ENCODE measurements at places on chromosomes 5 and 9.

DNA sequence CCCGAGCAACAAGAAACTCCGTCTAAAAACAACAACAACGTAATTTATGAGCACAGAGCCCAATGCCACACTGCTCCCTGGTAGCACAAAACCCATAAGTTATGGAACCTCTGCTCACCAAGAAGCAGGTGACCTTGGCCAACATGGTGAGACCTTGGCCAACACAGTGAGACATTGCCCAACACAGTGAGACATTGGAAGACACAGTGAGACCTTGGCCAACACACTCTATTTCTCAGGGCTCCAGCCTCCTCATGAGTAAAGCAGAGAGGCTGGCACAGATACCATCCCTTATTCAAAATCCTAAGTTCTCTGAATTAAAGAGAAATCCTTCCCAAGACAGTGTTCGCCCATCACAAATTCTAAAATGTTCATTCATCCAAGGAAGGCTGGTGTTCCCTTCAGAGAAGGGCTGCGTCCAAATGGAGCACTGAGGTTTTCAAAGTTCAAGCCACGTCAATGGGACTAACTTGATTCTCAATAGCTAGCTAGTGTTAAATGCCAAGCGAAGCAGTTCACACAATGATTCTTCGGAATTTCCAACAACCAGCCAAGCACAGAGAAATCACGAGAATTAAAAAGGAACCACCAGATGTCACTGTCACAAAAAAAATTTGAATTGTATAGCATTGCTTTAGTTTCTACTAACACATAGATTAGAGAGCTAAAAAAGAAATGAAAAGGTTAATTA, 29.5 kb downstream of the TTC39B start:
- DNase-seq, result no peak

DNA sequence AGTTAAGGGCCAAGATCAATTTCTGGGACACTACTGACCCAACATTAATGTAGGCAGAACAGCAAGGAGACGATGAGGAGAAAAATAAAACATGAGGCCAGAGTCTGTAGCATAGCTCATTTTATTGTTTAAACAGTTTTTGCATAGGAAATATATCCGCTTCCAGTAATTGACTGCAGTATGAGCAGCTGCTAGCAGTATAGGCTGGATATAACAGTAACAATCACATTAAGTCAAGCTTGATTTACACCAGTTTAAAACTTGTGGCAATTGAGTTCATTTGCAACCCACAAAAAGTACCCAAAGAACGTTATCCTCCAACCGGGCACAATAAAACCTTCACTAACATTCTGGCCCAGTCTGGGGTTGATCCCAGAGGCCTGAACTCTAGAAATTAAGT, 232.2 kb downstream of the NFIB start:
- DNase-seq, result no peak

DNA sequence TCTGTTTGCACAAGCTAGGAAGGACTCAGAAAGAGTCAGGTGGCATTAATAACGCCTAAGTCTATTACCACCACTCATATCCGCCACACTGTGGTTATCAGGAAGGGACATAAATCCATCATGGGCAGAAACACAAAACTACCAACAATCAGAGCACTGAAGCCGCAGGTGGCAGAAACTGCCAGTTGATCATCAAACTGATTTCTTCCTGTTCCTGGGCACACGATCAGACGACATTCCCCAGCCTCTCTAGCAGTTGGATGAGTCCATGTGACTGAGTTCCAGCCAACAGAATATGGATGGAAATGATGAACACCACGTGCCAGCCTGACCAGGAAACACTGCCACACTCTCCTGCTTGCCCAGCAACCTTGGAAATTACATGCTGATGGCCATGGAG, 181.7 kb downstream of the ELAVL2 start:
- DNase-seq, result no peak

DNA sequence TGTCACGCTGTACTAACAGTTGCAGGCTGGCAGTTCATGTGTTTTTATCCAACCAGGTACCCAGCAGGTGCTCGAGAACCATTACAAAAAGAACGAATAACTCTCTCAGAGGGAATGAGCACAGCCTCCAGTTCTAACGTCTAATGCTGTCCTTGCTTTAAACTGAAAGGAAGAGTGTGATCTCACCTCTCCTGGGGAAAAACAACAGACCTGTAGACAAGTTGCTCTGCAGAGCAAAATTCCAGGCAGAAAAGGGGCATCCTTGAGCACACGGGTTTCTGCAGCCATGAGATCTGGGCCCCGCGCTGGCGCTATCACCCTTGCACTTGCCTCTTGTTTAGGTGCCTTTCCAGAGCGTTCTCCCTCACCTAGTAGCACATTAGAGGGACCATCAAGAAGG, 92.5 kb upstream of the DNAH5 start:
- no peak for DNase-seq

DNA sequence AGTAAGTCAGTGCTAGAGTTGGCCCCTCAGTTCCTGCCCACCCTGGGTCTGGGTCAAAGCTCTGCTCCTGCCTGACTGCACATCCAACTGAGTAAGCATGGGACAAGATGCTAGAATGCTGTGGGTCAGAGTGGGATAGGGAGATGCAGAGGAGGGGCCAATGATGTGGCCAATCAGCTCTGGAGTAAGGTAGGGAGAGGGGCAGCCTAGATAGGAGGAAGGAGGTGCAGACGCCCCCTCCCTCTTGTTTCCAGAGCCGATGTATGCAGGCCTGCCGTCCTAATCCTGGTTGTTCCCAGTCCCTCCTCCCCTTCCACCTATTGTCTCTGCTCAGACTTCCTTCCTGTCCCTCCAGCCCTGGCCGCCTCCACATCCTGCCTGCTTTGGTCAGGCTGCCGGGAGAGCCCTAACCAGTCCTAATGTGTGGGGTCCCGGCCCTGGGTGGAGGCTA, 1.3 kb downstream of the ARAP3 start:
- no peak for DNase-seq

- DNase-seq, result no peak
These were observed 1.6 kb downstream of the FER start for GRCh38 chr5:108749128-108749861.

- DNase-seq, result no peak
These were observed at the start of gene FREM1 for GRCh38 chr9:14909961-14910805. Gene FREM1 (minus strand): TSS chr9:14910428. CDS start chr9:14868977, 41,451 bp downstream.

- DNase-seq, result no peak
These were observed 255.2 kb upstream of the CD180 start for GRCh38 chr5:67451640-67452279.

DNA sequence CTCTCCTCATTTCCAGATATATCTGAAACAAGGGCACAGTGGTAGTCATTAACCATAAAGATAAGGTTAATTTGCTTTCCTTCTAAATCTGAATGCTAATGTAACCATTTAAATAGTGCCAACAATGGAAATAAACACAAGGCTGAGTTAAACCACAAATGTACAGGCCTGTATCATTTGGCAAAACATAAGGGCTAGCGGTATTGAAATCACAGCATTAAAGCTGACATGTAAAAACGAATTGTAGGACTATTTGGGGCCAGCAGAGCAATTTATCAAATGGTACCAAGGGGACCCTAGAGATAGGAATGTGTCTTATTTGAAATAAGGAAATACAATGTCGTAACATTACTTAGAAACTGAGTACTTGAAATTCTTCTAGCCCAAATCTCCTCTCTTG, 247.5 kb upstream of the RPS23 start:
- no peak for DNase-seq

DNA sequence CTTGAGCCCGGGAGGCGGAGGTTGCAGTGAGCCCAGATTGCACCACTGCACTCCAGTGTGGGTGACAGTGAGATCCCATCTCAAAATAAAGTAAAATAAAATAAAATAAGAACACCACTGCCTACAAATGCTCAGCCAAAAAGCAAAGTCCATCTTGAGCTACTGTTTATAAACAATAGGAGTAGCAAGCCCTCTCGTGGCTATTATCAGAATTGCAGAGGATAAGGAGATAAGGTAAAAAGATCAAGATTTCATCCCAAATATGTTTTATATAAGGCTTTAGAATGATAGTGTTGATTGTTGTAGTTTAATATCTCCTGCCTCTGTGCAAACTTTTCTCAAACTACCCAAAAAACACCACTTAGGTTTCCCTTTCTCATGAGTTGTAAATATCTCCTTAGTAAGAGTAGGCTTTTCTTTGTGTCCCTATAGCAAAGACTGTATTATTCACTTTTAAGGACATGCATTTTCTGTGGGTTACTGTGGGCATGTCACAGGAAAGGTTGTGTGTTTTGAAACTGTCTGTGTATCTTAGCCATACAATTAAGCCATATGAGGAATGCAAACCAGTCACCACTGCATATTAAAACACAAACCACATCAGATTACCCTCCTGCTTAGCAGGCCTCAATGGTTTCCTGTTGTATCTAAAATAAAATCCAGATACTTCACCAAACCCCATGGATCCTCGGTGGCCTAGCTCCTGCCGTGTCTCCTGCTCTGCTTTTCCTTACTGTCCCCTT, 31.8 kb upstream of the CKS2 start:
- no peak for DNase-seq

All from stimulated activated CD8-positive, alpha-beta memory T cell treated with anti-CD3 and anti-CD28 coated beads, Interleukin-7, amount 100 ng/mL, for 4 hours (primary cell).